ENCODE measurements at places on chromosomes 5 and 9. TPM values are rescaled to one million over a fixed set of nuclear protein-coding genes. Genes with fewer than 3 reads are reported as not detected.

The RORB gene
- 0.15 TPM for total RNA-seq

The BRIX1 gene
- 22.6 TPM for total RNA-seq

The RLN2 gene
- total RNA-seq: 0.48 TPM

The GABRA1 gene
- not detected for total RNA-seq

The IL9 gene
- not detected for total RNA-seq

DNA sequence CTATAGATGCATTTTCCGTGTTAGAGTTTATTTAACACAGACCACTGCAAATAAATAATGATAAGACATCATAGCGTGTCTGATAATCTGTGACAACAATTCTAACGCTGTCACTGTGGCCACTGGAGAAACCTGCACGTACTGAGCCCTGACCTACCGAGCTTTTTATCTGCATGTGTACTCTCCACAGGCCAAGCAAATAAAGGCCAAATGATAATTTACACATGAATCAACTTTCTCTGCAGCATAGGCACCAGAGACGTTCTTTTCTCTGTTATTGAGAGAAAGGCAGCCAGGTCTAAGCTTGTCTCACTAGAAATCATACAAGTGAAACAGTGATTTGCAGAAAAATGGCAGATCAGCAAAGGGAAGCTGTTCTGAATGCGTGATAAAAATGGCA is 75.8 kb downstream of the POU5F2 start:
- no peaks in the 10 kb centered on the region for H3K4me1 ChIP-seq
- no peak for DNase-seq
- H3K36me3 ChIP-seq: no peaks in the 10 kb centered on the region
- no peak overlapping the region for H3K27ac ChIP-seq
- no peaks in the 10 kb centered on the region for H3K27me3 ChIP-seq

- no peaks in the 10 kb centered on the region for H3K27me3 ChIP-seq
- peaks cover 5% of the 10 kb centered on the region for H3K4me1 ChIP-seq
- no peaks in the 10 kb centered on the region for H3K36me3 ChIP-seq
- no peak overlapping the region for H3K27ac ChIP-seq
These were observed 21.6 kb downstream of the LPCAT1 start for GRCh38 chr5:1502046-1502736.

DNA sequence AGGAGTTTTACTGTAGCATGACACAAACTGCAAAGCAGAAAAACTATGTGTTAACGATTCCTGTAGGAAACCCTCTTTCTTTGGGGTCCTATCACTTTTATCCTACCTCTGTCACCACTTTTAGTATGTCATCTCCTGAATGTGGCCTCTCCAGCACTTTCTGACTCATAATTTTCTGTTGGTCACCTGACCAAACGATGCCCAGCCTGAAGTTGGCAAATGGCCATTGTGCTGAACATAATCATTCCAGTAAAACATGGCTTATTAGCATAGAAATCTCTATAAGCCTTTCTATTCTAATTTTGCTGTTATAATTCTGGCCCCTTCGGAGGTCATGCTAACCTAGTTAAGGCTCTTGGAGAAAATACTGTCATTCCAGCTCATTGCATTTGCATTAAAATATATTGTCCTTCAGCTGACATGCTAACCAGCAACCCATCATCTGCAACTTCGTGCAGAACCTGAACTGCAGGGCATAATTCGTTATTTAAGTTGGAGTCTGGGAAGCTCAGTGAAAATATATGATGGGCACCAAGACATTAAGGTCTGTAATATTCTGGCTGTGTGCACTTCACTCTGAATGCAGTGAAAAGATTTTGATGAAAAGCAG is 140.3 kb downstream of the NMUR2 start:
- no peak for DNase-seq
- no peaks in the 10 kb centered on the region for H3K27me3 ChIP-seq
- H3K4me3 ChIP-seq: no peak overlapping the region

GRCh38 chr9:2621722-2622460 is at the start of gene VLDLR:
Gene VLDLR (plus strand): TSS chr9:2621787. CDS start chr9:2622190, 403 bp downstream.
- peak; percentile 64 for DNase-seq
- H3K4me3 ChIP-seq: peak within 1 kb of the TSS; percentile 74
- H3K36me3 ChIP-seq: no peaks in the 10 kb centered on the region
- no peak within 1 kb of the TSS for H3K27ac ChIP-seq

GRCh38 chr5:4544049-4544670 is 596.0 kb upstream of the ADAMTS16 start:
- H3K4me1 ChIP-seq: no peaks in the 10 kb centered on the region
- no peaks in the 10 kb centered on the region for H3K36me3 ChIP-seq
- no peak for DNase-seq
- H3K27ac ChIP-seq: no peak overlapping the region
- no peak overlapping the region for H3K4me3 ChIP-seq

- H3K27me3 ChIP-seq: no peaks in the 10 kb centered on the region
- H3K27ac ChIP-seq: no peak overlapping the region
- DNase-seq: no peak
- no peaks in the 10 kb centered on the region for H3K36me3 ChIP-seq
- H3K4me1 ChIP-seq: no peaks in the 10 kb centered on the region
- no peak overlapping the region for H3K4me3 ChIP-seq
These were observed 343.7 kb upstream of the KCNN2 start for GRCh38 chr5:114018186-114018585.

- H3K27me3 ChIP-seq: no peaks in the 10 kb centered on the region
- H3K4me3 ChIP-seq: no peak overlapping the region
- H3K4me1 ChIP-seq: no peaks in the 10 kb centered on the region
- DNase-seq: no peak
- H3K27ac ChIP-seq: no peak overlapping the region
These were observed 51.1 kb downstream of the GCNT1 start for GRCh38 chr9:76510041-76510440.

GRCh38 chr5:77409870-77410621 is 82.1 kb downstream of the WDR41 start:
- H3K36me3 ChIP-seq: no peaks in the 10 kb centered on the region
- no peaks in the 10 kb centered on the region for H3K27me3 ChIP-seq
- no peak overlapping the region for H3K27ac ChIP-seq
- no peaks in the 10 kb centered on the region for H3K4me1 ChIP-seq
- H3K4me3 ChIP-seq: no peak overlapping the region
- DNase-seq: no peak

- no peak for DNase-seq
- H3K4me1 ChIP-seq: no peaks in the 10 kb centered on the region
- no peak overlapping the region for H3K4me3 ChIP-seq
These were observed 70.1 kb upstream of the MEF2C start for GRCh38 chr5:88952996-88953643.

DNA sequence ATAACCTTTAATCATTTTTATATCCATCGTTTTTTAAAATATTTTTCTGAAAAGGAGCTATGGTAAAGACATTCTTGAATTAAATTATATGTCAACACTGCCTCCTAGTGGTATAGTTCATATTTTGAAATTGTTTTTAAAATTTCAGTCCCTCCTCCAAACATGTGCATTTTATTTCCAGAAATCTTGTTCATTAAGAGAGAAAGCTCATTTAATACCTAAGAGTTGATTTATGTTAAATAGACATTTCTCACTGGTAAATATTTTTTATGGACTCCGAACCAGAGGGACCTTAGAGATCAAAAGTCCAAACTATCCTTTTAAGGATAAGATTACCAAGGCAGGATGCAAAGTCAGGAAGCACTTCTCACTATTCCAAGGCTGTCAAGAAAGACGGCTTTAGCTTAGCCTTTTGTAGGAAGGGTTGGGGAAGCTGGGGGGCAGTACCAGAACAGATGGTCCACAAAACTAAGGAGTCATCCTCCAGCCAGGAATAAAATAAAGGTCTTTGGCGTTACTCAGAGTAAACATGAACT is 21.6 kb downstream of the BHMT start:
- DNase-seq: no peak
- no peaks in the 10 kb centered on the region for H3K36me3 ChIP-seq
- peak overlapping the region; percentile 17 for H3K4me3 ChIP-seq
- H3K27ac ChIP-seq: no peak overlapping the region

DNA sequence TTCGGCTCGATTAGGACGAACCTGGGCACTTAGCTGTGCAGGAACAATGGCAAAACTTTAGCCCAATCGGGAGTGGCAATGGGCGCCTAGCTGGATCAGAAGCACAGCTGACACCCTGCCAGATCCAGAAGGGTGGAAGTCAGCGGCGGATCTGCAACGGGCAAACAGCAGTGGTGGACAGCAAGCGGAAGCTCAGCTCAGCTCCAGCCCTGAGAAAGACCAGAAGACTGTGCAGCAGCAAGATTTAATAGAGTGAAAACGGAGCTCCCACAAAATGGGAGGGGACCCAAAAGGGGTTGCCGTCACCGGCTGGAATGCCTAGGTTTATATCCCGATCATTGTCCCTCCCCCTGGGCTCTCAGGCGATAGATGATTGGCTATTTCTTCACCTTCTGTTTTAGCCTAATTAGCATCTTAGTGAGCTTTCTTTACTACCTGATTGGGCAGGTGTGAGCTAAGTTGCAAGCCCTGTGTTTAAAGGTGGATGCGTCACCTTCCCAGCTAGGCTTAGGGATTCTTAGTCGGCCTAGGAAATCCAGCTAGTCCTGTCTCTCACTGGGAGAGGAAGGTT is 1237.9 kb downstream of the CDH12 start:
- no peak for DNase-seq
- no peaks in the 10 kb centered on the region for H3K36me3 ChIP-seq
- no peak overlapping the region for H3K4me3 ChIP-seq
- H3K4me1 ChIP-seq: no peaks in the 10 kb centered on the region
- H3K27me3 ChIP-seq: no peaks in the 10 kb centered on the region

DNA sequence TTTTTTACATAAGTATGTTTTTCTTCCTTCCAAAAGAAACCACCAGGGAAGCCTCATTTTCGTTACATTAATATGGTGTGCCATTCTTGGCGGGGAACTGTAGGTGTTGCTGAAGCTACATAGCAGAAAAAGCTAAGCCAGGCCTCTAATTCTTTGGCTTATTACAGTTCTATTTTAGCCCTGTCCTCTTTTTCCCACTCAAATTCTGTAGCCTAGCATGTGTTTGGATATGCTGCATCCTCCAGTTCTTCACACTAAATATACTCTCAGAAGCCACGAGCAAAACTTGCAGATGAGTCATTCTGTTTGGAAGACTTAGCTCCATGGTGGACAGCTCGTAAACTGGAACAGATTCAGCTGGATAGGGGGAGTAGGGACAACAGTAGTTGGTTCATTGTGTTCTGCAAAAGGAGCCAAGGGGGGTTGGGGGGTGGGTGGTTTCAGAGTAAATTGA is 369.4 kb downstream of the TMEM161B start:
- H3K4me3 ChIP-seq: no peak overlapping the region
- H3K4me1 ChIP-seq: no peaks in the 10 kb centered on the region
- no peak overlapping the region for H3K27ac ChIP-seq
- peak; percentile 17 for DNase-seq

DNA sequence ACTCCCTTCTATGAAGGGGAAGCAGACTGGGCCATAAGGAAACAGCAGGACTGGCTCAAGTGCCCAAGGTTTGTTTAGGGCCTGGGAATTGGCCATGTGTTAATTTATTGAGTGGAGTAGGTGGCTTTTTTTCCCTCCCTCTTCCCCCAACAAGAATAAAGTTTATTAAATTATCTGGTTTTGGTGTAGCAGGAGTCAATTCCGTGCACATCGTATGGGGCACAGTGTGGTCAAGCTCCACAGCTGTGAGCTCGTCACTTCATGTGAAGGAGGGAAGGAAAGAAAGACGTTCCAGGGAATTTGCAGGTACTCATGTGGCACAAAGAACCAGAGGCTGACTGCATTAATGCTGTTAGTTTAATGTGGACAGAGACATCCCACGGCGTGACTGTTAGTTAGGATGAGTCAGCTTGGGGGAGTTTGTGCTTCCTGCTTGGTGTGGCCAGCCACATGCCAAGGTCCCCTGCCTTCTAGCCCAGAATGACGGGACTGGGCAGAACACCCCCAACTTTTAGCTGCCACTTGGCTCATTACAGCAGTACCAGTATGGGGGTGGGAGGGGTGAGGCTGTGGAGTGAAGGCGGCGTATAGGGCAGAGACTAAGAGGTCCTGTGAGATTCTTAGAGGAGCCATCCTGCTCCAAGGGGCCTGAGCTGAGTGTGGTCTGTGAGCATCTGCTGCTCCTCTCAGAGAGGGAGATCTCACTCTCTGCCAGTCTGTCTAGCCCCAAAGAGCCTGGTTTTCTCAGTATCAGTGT is 33.2 kb downstream of the CSF1R start:
- no peak for DNase-seq
- H3K4me1 ChIP-seq: no peaks in the 10 kb centered on the region
- H3K4me3 ChIP-seq: no peak overlapping the region
- H3K27ac ChIP-seq: no peak overlapping the region

- H3K36me3 ChIP-seq: no peaks in the 10 kb centered on the region
- H3K27ac ChIP-seq: no peak overlapping the region
- H3K27me3 ChIP-seq: no peaks in the 10 kb centered on the region
These were observed 152.9 kb upstream of the SLC28A3 start for GRCh38 chr9:84493284-84493947.

DNA sequence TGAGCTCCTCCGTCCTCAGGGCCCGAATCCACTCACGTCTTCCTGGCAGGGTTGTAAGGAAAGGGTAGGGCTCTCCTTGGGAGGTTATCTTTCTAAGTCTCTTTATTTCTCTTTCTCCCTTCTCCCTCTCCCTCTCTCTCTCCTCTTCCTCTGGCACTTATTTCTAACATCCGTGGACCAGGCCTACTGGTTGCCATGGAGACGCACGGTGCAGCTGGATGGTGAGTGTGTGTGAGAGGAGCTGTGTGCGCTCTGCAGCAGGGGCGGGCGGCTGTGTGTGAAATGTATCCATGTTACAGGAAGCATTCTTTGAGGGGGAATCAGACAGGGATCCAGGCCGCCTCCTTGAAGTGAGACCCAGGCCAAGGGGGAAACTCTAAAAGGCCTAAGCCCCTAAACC is 32.2 kb downstream of the PCDH1 start:
- H3K36me3 ChIP-seq: no peaks in the 10 kb centered on the region
- no peak overlapping the region for H3K27ac ChIP-seq
- no peak overlapping the region for H3K4me3 ChIP-seq
- H3K27me3 ChIP-seq: no peaks in the 10 kb centered on the region

DNA sequence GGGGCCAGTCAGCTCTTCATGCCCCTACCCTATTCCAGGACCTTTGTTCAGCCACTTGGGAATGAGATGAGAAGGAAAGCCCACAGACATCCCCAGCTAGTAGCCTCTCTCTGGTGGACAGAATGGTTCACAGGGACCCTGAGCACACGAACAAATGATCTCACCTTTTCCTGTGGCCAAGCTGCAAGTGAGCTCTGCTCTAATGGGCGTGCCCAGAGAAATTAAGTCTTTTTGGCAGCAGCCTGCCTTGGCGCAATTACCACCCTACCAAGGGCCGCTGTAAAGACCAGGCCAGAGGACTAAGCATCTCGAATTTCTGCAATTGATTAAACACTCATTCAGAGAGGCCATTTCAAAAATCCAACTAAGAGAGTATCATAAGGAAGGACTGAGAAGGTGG is 56.0 kb downstream of the WHRN start:
- DNase-seq: no peak
- no peak overlapping the region for H3K27ac ChIP-seq
- H3K36me3 ChIP-seq: no peaks in the 10 kb centered on the region
- H3K4me3 ChIP-seq: no peak overlapping the region

DNA sequence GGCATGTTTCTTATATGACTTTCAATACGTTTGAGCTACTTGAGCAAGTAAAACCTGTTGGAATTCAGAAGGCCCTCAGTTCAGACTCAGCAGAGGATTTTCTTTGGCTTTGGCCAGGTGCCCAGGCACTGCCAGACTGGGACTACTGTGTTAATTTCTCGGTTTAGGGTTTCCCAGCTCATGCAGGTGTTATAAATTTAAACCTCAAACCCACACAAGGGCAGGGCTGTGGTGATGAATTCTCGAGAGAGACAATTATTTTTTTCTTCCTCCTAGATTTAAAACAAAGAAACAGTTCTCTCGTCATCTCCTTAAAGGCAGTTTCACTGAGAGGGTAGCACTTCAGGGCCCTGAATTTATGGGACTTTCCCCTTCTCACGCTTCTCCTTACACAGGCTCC is 406.0 kb upstream of the PIK3R1 start:
- no peak for DNase-seq
- no peaks in the 10 kb centered on the region for H3K4me1 ChIP-seq
- H3K27me3 ChIP-seq: no peaks in the 10 kb centered on the region

All from colonic mucosa (tissue), 4 donors.